ENCODE measurements at places on chromosomes 2 and 18.
A peak's percentile ranks its signal among the peaks of the same experiment; 100 is the strongest.

GRCh38 chr2:37349231-37349860 lies 4.9 kb downstream of the QPCT start:
- peaks cover 19% of the 10 kb centered on the region for H3K4me1 ChIP-seq
- H3K36me3 ChIP-seq, result no peaks in the 10 kb centered on the region
- peak; percentile 39 for DNase-seq
- H3K27me3 ChIP-seq, result peaks cover 2% of the 10 kb centered on the region
- no peak overlapping the region for H3K4me3 ChIP-seq
- peak overlapping the region; percentile 92 for H3K27ac ChIP-seq

DNA sequence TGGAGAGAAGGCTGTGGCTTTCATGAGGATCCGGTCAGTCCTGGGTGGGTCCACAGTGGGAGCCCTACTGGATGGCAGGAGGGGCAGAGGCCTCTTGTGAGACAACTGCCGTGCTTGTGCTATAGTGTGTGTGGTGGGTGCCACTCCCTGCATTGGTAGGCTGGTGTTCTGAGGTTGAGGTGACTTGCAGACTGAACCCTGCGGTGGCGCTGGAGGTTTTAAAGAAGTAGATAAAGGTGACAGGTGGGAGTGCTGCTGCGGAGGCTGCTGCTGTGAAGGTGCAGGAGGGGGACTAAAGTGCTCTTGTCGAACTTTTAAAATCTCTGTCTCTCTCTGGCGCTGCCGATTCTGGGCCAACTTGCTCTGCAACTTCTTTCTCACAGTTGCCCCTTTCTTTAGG lies 29.7 kb downstream of the INO80D start:
- H3K27ac ChIP-seq, result peak overlapping the region; percentile 59
- H3K36me3 ChIP-seq, result peaks cover 32% of the 10 kb centered on the region
- H3K4me3 ChIP-seq, result no peak overlapping the region
- H3K4me1 ChIP-seq, result peaks cover 13% of the 10 kb centered on the region
- no peak for DNase-seq

DNA sequence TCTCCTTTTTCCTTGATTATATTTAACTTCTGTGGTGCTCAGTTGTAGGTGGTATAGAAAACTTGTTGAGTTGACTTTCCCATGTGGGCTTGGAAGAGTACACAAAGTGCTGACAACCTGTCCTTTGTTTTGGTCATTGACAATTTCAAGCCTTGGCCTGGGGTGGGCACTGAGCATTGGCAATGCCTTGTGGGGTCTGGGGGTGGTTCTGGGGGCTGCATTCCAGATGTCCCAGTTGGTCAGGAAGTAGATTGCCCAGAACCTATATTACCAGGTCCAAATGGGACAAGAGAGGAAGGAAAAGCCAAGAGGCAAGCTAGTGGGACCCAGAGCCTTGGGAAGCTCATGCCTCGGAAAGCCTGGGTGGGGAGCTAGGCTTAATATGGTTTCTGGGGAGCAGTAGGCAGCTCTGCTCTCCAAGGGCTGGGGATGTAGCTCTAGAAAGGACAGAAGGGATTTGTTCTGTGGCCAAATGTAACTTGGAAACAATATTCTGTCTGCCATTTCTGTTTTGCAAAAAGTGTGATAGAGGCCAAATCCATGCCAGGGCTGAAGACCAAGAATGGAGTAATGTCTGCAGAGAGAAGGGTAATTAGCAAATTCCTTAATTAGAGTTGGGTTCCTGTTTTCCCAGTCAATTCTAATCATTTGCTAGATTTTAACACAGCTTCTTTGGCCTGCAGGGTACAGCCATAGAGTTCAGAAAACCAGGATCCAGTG lies 87.4 kb downstream of the SLC4A3 start:
- peaks cover 4% of the 10 kb centered on the region for H3K4me1 ChIP-seq
- no peak for DNase-seq
- H3K4me3 ChIP-seq, result no peak overlapping the region
- no peaks in the 10 kb centered on the region for H3K36me3 ChIP-seq
- peaks cover 16% of the 10 kb centered on the region for H3K27me3 ChIP-seq
- no peak overlapping the region for H3K27ac ChIP-seq

DNA sequence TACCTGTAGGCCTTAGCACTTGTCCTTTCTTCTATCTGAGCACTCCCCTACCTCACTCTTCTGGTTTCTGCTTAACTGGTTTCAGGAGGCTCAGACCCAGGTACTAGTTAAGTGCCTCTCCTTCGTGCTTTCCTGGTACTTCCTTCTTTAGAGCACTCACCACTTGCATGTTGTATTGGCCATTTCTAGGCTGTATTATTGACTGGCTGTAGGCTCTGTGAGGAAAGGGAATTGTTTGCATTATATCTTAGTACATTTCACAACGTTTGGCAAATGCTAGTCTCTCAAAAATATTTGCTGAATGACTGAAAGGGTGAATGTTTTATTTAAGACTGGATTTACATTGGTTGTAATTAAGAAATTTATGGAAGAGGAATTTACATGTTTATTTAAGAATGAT lies 36.0 kb upstream of the SCN1A start:
- H3K36me3 ChIP-seq, result no peaks in the 10 kb centered on the region
- no peak overlapping the region for H3K4me3 ChIP-seq
- no peak overlapping the region for H3K27ac ChIP-seq
- H3K27me3 ChIP-seq, result peaks cover under 1% of the 10 kb centered on the region

DNA sequence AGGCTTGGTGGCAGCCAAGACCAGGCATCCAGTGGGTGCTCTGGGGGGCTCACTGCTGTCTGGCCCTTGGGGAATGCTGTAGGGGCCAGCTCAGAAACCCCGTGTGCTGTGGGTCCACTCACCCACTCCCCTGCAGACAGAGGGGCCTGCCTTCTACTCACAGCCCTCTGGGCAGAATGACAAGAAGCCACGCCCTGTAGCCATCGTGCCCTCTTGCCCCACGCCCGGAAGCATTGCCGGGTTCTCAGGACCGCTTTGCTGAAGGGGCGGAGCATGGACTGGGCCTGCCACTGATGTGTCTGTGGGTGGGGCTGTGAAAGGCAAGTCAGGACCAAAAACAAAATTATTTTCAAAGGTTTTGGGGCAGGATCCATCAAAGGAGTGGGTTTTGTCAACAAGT lies 27.8 kb downstream of the GLI2 start:
- H3K4me3 ChIP-seq, result no peak overlapping the region
- H3K36me3 ChIP-seq, result no peaks in the 10 kb centered on the region
- H3K4me1 ChIP-seq, result no peaks in the 10 kb centered on the region
- H3K27me3 ChIP-seq, result no peaks in the 10 kb centered on the region

DNA sequence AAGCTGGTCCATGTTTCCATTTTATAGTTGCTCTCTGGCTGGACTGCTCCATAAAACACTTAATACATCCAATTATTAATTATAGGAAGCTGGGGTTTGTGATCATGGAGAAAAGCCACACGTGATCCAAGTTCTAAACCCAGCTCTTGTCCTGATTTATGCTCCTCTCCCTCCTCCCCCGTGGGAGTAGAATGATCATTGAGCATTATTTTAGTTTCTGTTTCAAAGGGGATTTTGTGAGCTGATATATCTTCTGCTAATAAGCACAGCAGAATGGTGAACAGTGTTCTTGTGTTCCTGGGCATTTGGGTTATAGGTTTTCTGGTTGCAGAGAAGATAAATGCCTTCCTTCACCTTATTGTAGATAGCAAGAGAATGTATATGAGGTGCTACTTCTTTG lies 135.7 kb upstream of the TMEM200C start:
- no peaks in the 10 kb centered on the region for H3K27me3 ChIP-seq
- no peak overlapping the region for H3K27ac ChIP-seq
- H3K4me3 ChIP-seq, result no peak overlapping the region

GRCh38 chr18:61308004-61308403 lies 25.2 kb upstream of the CDH20 start:
- H3K36me3 ChIP-seq, result no peaks in the 10 kb centered on the region
- DNase-seq, result no peak
- H3K4me1 ChIP-seq, result no peaks in the 10 kb centered on the region
- H3K4me3 ChIP-seq, result no peak overlapping the region

DNA sequence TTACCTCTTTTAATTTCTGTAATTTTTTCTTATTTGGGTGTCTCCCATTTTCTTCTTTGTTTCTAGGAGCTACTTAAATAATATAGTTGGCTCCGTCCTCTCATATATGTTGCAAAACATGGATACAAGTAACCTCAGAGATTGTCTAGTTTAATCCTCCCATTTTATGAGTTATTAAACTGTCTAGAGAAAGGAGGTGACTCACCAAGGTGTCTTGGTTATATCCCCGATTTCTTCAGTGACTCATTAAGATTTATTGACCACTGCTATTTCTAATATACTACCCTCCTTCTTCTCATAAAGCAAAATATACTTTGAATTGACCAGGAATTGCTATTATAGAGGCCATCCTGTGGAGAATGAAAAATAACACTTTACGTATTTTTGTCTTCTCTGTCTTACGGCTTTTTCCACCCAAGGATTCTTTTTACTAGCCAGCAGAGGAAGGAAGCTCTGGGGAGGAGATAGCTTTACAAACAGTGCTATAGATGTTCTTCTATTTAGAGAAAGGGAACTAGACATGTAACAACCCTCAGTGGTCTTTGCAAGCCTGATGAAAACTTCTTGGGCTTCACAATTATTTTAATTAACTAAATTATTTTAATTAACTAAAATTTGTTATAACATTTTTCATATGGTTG lies 300.4 kb upstream of the TNP1 start:
- no peaks in the 10 kb centered on the region for H3K36me3 ChIP-seq
- no peak for DNase-seq
- H3K27ac ChIP-seq, result no peak overlapping the region
- peaks cover 10% of the 10 kb centered on the region for H3K27me3 ChIP-seq
- H3K4me1 ChIP-seq, result peaks cover 5% of the 10 kb centered on the region

Measured in memory B cell (primary cell).